Activated naive CD8-positive, alpha-beta T cell treated with anti-CD3 and anti-CD28 coated beads, Interleukin-2, amount 50 U/mL, for 24 hours (primary cell): ENCODE measurements at places on chromosomes 1 and 21.

DNA sequence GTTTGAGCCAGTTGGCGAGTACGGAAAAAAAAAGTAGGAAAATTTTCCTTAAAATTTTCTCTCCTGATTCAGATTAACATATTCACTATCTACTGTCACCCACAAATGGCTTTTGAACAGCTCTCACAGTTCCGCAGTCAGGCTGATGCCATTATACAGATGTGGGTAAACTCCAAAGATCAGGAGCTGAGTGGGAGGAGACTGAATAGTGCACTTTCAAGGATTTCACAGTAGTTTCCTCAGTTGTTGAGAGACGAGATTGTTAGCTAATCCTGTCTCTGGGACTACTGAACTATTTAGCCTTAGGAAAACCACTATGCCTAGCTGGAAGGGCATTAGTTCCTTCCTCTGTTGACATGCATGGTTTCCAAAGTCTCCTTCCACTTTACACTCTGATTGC, 3.2 kb upstream of the DISP1 start:
- DNase-seq: no peak

- no peak for DNase-seq
Measured at GRCh38 chr1:26434161-26434752, 2.1 kb downstream of the DHDDS start.

GRCh38 chr21:36696390-36697059, 2.4 kb upstream of the SIM2 start:
- no peak for DNase-seq

DNA sequence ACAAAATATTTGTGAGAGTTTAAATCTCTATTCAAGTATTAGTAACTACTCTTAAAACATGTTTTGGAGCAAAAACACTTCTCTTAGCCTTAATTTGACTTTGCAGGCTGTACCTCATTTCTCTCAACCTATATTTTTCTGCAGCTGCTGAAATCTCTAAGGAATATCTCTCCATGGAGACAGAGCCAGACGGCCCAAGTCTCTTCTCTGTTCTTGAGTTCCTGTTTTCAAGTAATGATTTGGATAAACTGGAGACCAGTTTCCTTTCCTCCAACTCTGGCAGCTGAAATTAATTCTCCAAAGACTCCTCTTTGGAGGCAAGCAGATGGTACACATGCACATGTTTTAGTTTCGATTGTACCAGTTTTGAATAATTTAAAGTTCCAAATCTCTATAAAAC, 659.7 kb upstream of the NEGR1 start:
- no peak for DNase-seq

GRCh38 chr21:46161633-46162592, 6.5 kb upstream of the FTCD start:
- DNase-seq: no peak

- no peak for DNase-seq
Measured at GRCh38 chr1:75079538-75080290, 54.5 kb upstream of the LHX8 start.

DNA sequence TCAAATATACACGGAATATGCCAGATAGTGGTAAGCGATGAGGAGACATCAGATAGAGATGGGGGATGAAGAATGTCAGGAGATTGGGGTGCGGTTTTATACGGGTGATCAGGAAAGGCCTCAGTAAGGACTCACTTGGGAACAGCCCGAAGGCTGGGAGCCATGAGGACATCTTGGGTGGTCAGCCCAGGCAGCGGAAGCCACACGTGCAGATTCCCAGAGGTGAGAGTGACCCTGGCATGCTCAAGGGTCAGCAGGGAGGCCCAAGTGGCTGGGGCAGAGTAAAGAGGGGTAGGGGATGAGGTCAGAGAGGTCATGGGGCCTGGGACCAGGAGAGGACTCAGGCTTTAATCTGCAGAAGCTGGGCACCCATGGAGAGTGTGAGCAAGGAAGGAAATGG, 106.6 kb downstream of the MATN1 start:
- DNase-seq: no peak

- no peak for DNase-seq
Measured at GRCh38 chr21:15138490-15138889, 73.7 kb upstream of the NRIP1 start.

- DNase-seq: no peak
Measured at GRCh38 chr1:1120096-1120495, 4.2 kb upstream of the C1orf159 start.

- peak; percentile 5 for DNase-seq
Measured at GRCh38 chr1:244273845-244274619, 177.7 kb downstream of the ADSS2 start.

DNA sequence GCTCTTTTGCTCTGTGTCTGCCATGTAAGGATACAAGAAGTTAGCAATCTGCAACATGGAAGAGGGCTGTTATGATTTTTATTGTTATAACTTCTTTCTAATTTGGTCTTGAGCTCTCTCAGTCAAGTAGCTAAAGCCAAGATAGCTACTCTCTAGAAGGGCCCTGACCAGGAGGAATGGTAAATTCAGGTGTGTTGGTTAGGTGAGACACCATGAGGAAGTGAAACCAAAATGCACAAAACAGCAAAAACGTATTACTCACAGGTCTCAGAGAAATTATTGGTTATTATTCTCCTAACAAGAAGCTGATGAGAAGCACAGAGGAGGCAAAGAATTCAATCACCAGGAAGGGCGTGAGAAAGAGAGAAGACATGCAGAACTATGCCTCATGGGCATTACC, 51.8 kb upstream of the INSL5 start:
- DNase-seq: no peak

GRCh38 chr1:80607064-80607463, 1193.7 kb upstream of the ADGRL2 start:
- DNase-seq: no peak

- peak; percentile 30 for DNase-seq
Measured at GRCh38 chr1:13809461-13810159, 109.6 kb downstream of the PRDM2 start.
